ENCODE measurements at places on chromosomes 13 and 19.

- DNase-seq, result no peak
These were observed 62.3 kb downstream of the EFNB2 start for GRCh38 chr13:106473154-106473553.

DNA sequence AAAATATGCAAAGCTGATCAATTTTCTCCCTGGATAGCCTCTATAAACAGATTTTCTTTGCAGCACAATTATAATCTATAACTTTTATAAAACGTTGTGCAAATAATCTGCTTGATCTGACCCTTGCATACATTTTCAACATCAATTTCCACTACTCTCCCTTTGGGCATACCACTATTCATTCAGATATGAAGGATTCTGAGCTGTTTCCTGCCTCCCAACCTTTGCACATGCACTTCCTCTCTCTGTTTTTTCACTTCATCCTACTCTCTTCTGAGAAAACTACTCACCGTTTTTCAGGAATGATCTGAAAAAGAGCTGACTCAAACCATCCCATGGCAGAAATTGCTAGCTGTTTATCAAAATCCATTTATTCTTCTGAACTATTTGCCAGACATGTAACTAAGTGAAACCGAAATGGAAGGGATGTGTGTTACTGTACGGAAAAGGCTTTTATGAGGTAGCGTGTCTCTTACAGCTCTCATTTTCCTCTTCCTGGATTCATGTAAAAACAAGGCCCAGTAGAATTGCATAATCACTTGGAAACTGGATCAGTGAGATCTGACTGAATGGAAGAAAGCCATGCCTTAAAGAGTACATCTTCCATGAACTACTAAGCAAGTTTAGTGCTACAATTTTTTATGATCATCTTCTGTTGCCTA, 1447.3 kb upstream of the MIR17HG start:
- no peak for DNase-seq

- no peak for DNase-seq
These were observed 117.5 kb downstream of the CCNA1 start for GRCh38 chr13:36549755-36550154.

DNA sequence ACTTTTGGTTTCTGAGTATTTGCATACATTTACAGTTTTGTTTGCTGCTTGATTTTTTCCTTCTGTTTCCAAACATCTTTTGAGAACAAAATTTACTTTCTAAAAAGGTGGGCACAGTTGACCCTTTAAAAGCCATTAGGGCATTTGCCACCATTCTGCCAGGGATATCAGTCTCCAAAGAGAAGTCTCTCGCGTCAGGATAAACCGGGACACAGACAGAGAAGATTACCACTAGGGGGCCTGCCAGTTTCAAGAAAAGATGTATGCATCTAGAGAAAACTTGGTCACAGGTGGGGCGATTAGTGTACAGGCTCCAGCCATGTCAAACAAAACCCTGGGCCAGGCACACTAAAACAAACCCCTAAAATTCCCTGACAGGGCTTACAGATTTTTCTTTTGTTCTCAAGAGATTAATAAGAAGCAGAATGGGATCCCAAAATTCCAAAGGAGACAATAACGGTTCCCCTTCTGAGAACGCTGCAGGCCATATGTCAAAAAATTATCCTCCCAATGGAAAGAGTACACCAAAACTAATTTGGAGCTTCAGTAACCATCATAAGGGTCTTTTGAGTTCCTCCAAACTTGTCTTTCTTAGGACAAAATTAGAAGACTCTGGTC, 10.7 kb upstream of the PABPC3 start:
- no peak for DNase-seq

- DNase-seq, result no peak
These were observed 14.4 kb upstream of the CYP2B6 start for GRCh38 chr19:40976724-40977123.

DNA sequence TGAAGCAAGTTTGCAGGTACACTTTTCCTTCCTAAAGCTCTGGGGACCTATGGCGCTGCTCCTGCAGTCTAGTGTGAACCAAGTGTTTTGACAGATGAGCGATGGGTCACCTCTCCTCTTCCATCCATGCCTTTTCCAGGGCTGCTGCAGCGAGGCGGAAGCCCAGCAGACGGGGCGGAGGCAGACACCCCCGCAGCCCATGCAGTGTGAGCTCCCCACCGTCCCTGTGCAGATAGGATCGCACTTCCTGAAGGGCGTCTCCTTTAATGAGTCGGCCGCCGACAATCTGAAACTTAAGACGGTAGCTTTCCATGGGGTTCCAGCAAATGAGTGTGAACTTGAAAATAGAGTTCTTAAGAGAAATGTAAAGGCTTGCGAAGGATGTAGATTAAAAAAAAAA, 37.1 kb upstream of the GPI start:
- DNase-seq, result no peak

GRCh38 chr13:48318377-48318811, 14.8 kb downstream of the RB1 start:
- DNase-seq, result no peak

Measured in HS-5 (cell line).